Activated CD4-positive, alpha-beta T cell treated with anti-CD3 and anti-CD28 coated beads, Interleukin-2, amount 50 U/mL, for 16 hours (primary cell): ENCODE measurements at places on chromosomes 11 and 22.

- DNase-seq, result no peak
These were observed 997 bp upstream of the CDHR5 start for GRCh38 chr11:625636-626268.

DNA sequence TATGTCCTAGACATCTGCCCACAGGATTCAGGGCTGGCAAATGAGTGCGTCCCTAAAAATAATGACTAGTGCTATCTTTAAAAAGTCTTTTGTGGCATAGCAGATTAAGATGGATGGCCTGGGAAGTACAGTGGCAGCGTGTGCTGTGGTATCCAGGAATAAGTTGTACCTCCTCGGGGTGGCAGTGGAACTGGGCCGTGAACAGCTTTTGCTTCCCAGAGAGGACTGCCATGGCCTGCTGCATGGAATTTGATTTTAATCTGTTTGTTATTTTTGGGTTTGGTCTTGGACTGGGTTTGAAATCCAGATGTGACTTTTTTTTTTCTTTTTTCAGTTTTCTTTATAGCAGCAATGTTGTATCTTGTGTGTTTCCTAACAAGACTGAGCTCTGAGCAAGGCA lies 71.3 kb upstream of the PARVG start:
- DNase-seq, result no peak

- DNase-seq, result no peak
These were observed 11.9 kb downstream of the HIPK3 start for GRCh38 chr11:33268945-33269540.

DNA sequence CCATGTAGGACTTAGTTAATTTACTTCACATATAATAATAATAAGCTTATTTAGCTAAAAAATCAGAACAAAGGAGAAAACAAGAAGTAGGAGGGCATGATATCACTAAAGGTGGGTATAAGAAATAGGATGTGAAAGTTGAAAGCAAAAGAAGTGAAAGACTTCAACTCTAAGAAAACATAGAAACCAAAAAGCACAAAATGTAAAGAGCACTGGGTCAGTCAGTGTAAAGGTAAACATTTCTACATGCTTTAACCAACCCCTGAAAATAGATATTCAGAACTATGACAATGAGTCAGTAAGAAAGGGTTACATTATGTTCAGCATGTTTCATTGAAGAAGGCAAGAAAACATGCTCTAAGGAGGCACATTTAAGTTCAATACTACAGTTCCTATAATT lies 298.8 kb downstream of the SWAP70 start:
- DNase-seq, result no peak

DNA sequence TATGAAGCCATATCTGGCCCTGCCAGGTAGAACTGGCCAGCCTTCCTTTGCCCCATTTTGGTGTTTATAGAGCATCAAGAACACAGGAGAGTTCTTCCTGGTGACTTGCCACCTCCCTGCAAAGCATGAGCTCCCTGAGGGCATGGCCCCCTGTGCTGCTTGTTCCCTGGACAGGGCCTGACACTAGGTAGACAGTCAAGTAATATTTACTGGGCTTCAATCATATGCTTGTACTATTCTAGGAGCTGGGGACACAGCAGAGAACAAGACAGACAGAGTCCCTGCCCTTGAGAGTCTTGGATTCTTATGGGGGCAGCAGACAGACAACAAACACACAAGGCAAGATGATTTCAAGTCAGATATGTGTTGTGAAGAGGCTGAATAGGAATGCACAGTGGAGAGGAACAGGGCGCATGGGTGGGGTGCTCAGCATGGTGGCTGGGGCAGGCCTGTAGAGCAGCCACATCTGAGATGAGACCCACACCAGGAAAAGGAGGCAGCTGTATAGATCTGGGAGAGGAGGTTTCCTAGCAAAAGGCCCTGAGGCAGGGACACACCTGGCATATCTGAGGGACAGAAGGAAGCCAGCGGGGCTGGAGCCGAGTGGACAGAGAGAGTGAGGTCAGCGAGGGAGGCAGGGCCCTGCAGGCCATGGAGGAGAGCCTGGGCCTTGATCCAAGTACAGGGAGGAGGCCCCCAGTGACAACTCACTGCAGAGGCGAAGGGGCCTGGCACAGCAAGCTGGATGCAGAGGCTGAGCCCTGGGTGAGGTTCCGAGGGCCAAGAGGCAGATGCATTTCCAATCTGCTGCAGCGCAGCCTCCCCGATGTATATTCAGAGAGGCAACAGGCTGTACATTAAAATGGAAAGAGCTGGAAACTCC lies 10.2 kb upstream of the CBX6 start:
- DNase-seq, result no peak

DNA sequence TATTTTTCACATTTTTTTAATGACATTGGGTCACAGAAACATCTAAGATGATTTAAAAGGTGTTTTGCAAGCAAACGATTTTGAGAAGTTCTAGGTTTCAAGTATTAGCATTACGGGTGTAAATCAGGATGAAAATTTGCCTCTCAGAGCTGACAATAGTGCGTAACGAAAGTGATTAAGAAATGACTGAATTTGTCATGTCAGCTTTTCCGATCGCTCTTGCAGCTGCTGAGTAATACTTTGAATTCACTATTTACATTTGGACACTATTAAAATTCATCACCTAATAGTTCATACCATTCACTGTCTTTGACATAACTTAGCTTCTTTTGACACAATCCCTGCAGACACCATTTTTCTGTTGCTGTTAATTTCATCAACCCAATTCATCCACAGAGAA lies 205.2 kb downstream of the SOX6 start:
- DNase-seq, result no peak

GRCh38 chr11:72352859-72353551 lies 81.3 kb downstream of the CLPB start:
- DNase-seq, result peak; percentile 78

DNA sequence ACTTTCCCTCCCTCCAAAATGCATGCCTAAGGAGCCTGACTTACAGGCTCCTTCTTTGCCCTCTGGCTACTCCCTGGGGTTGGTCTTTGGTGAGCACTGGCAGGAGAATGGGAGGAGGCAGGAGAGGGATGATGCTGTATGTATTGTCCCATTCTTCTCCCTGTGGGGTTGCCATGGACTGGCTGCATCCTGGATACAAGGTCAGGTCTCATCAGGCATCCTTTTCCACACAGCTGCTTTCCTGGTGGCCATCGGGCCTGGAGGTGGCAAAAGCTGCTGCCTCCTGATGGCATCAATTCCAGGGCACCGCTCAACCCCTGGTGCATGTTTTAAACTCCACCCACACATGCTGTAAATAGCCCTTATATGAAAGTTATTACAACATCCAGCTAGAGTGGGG lies 257.2 kb downstream of the ETS1 start:
- DNase-seq, result no peak

GRCh38 chr11:114310095-114310494 lies 13.9 kb downstream of the NNMT start:
- DNase-seq, result no peak

- DNase-seq, result no peak
These were observed 64.9 kb downstream of the MED15 start for GRCh38 chr22:20572132-20572802.

- DNase-seq, result no peak
These were observed 57.0 kb downstream of the BCR start for GRCh38 chr22:23237201-23237798.

- no peak for DNase-seq
These were observed 8.2 kb downstream of the ABCG4 start for GRCh38 chr11:119157063-119157462.

GRCh38 chr11:5277807-5278382 lies 8.2 kb upstream of the HBE1 start:
- peak; percentile 11 for DNase-seq
